ENCODE measurements at places on chromosomes 6 and 20. TPM values are rescaled to one million over a fixed set of nuclear protein-coding genes. Genes with fewer than 3 reads are reported as not detected.
A peak's percentile ranks its signal among the peaks of the same experiment; 100 is the strongest.

Gene CABLES2
- 23.6 TPM for total RNA-seq

Gene SLC22A1
- 2.4 TPM for total RNA-seq

Gene BPIFB4
- total RNA-seq, result not detected

Gene SYNDIG1
- 0.80 TPM for total RNA-seq

Gene TNFRSF6B
- not detected for total RNA-seq

Gene CCM2L
- 0.16 TPM for total RNA-seq

Gene ZMYND8
- total RNA-seq, result 119 TPM

Gene SLC16A10
- 18.0 TPM for total RNA-seq

Gene CFB
- 1.8 TPM for total RNA-seq

Gene ZFAND3
- total RNA-seq, result 81.2 TPM

Gene EFCAB8
- 0.51 TPM for total RNA-seq

Gene BTN1A1
- 0.11 TPM for total RNA-seq

Gene SLC35F1
- total RNA-seq, result 0.64 TPM

Gene PAX1
- total RNA-seq, result not detected

Gene FKBP1C
- total RNA-seq, result 0.97 TPM

DNA sequence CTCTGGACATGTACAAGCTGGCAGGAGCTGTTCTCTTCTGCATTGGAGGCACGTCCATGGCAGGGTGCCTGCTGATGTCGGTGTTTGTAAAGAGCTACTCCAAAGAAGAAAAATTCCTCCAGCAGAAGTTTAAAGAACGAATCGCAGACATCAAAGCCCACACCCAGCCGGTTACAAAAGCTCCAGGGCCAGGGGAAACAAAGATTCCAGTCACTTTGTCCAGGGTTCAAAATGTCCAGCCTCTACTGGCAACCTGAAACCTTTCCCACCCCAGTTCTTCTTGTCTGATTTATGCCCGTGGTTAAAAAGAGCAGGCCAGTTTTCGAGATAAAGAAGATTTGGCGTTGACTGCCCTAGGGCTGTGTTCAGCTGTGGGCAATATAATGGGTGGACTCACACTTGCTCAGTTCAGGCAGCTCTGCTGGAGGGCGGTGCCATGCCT is 19.7 kb downstream of the NRSN1 start:
- no peak for DNase-seq
- peaks cover 31% of the 10 kb centered on the region for H3K4me1 ChIP-seq
- no peak overlapping the region for H3K4me3 ChIP-seq
- no peaks in the 10 kb centered on the region for H3K27me3 ChIP-seq
- H3K27ac ChIP-seq, result no peak overlapping the region

GRCh38 chr20:52817511-52817910 is 154.6 kb upstream of the TSHZ2 start:
- no peaks in the 10 kb centered on the region for H3K4me1 ChIP-seq
- DNase-seq, result no peak
- no peak overlapping the region for H3K27ac ChIP-seq
- peaks cover 29% of the 10 kb centered on the region for H3K27me3 ChIP-seq
- no peaks in the 10 kb centered on the region for H3K36me3 ChIP-seq
- no peak overlapping the region for H3K4me3 ChIP-seq

GRCh38 chr6:94645191-94645590 is 932.1 kb upstream of the MANEA start:
- no peaks in the 10 kb centered on the region for H3K4me1 ChIP-seq
- no peak for DNase-seq
- H3K27me3 ChIP-seq, result no peaks in the 10 kb centered on the region
- no peak overlapping the region for H3K4me3 ChIP-seq
- no peaks in the 10 kb centered on the region for H3K36me3 ChIP-seq

DNA sequence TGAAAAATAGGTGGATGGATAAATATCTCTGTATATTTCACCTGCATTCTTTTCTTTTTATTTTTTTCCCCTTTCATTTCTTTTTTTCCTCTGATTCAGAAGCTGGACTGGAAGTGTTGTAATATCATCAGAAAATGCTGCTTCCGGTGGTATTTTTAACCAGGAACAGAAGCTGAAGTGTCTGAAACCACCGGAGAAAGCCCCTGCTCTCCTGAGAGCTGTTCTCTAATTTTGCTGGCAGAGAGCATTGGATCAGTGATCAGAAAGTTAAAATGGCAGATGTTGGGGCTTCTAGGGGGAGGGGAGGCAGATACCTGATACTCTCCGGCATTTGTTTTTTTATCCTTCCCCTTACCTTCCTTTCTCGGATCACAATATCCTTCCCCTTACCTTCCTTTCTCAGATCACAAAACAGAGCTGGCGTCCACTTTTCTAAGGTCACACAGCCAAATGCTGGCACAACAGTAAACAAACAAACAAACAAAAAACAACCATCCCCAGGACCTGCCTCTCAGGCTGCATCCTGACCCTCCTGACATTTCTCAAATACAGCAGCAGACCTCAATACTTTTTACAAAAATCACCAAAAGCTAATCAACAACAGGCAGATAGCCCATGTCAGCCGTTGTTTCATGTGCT is 143.2 kb upstream of the ZNF217 start:
- no peaks in the 10 kb centered on the region for H3K36me3 ChIP-seq
- DNase-seq, result no peak
- peak overlapping the region; percentile 97 for H3K27ac ChIP-seq
- no peaks in the 10 kb centered on the region for H3K27me3 ChIP-seq

DNA sequence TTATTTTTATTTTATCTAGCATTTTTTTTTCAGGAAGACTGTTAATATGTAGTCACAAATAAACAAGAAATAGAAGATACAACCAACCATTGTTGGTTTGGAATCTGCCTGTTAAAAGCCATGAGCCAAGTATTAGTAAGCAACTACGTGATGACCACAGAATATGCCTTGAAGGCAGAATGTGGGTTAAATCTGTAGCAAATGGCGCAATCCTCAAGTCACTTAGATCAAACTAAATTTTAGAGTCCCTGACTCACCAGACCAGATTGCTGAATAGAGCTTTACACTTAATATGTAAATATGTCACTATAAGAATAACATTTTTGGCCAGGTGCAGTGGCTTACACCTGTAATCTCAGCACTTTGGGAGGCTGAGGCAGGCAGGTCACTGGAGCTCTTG is 800.1 kb upstream of the CITED2 start:
- no peak overlapping the region for H3K4me3 ChIP-seq
- H3K27me3 ChIP-seq, result no peaks in the 10 kb centered on the region
- DNase-seq, result no peak
- H3K27ac ChIP-seq, result no peak overlapping the region
- peaks cover 2% of the 10 kb centered on the region for H3K36me3 ChIP-seq

DNA sequence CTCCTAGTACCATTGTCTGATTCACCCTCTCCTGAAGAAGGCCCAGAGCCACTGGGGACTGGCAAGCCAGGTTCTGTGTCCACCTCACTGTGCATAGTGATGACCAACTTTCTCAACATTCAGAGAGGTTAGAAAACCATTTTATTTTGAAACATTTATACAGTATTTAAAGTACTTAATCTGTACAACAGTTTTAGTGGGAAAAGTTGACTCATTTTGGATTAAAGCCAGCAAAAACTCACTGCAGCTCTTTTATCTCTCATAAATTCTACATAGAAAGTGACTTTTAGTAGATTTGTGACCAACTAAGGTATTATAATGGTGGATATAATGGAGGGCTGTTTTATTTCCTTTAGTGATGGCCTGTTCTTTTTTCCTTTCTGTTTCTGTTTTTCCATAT is 9.7 kb downstream of the TULP4 start:
- H3K27me3 ChIP-seq, result no peaks in the 10 kb centered on the region
- peaks cover 29% of the 10 kb centered on the region for H3K36me3 ChIP-seq
- no peak for DNase-seq
- H3K27ac ChIP-seq, result peak overlapping the region; percentile 79

DNA sequence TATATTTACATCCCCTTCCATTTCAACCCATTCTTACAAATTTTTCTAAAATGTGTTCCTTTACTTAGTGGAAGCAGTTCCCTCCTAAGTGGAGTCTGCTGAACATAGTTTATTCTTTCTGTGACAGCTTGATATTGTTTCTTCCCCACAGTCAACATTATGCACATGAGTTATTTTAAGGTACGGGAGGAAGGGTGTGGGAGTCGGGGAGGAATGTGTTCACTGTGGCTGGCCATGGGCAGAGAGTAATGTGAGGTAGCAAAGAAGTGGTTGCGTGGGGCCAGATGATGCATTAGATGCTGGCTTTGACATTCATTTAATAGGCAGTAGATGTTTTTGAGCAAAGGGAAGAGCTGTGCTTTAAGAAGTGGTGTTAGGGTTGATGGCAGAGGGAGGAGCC is 98.5 kb downstream of the ARMC2 start:
- no peaks in the 10 kb centered on the region for H3K36me3 ChIP-seq
- peaks cover 64% of the 10 kb centered on the region for H3K4me1 ChIP-seq
- H3K27me3 ChIP-seq, result no peaks in the 10 kb centered on the region
- H3K4me3 ChIP-seq, result no peak overlapping the region

- no peaks in the 10 kb centered on the region for H3K4me1 ChIP-seq
- no peak for DNase-seq
- peak overlapping the region; percentile 35 for H3K27ac ChIP-seq
- H3K4me3 ChIP-seq, result no peak overlapping the region
Measured at GRCh38 chr6:110125361-110125760, 54.1 kb downstream of the WASF1 start.

DNA sequence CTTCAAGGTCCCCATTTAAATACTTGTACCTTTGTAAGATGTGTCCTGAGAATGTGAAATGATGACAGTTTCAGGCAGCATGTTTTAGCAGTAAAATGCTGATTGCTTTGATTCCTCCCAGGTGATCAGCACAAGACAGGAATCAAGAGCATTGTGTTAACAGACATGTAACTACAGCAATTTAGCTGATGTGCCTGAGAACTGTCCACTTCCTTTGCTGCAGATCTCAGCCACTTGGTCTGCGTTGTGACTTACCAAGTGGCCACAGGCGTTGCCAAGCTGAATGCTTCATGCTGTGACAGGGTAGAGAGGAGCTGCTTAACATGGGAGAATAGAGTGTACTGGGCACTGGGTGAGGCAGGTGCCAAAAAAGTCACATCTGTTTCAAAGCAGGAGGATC is 767.0 kb upstream of the POU3F2 start:
- no peak for DNase-seq
- no peaks in the 10 kb centered on the region for H3K4me1 ChIP-seq
- no peak overlapping the region for H3K27ac ChIP-seq
- no peak overlapping the region for H3K4me3 ChIP-seq
- H3K27me3 ChIP-seq, result peaks cover 5% of the 10 kb centered on the region

DNA sequence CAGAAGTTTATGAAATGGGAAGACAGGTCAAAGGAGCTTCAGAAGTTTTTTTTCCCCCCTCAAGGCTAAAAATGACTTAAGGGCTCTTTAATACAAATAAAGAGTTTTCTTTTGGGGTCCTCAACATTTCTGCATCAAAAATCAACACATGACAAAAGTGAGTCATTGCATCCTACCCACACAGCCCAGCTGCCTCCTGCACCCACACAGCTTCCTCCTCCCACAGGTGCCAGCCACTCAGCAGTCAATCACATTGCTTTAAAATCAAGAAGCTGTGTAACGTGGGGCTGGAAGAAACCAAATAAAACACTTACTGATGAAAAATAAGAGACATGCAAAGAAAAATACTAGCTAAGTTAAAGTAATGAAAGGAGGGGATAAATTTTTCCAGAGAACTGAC is 68.5 kb downstream of the MAP3K5 start:
- no peak overlapping the region for H3K4me3 ChIP-seq
- no peak overlapping the region for H3K27ac ChIP-seq
- no peaks in the 10 kb centered on the region for H3K4me1 ChIP-seq
- peaks cover 3% of the 10 kb centered on the region for H3K36me3 ChIP-seq

DNA sequence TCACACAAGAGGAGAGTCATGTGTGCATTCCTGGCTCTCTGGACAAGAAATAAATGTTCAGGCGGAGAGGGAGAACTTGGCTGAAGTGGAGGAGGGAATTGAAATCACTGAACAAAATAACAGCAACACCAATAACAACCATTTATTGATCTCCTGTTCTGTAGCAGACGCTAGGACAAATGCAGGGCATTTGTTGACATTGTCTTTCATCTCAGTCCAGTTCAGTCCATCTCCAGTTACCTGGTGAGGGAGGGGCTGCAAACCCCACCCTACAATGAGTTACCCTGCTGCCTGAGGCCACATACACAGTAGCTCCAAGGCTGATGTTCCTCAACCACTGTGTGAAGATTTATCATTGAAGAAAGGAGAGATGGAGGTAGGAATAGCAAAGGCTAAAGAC is 27.3 kb downstream of the UNC5CL start:
- H3K27me3 ChIP-seq, result peaks cover 3% of the 10 kb centered on the region
- peaks cover 5% of the 10 kb centered on the region for H3K4me1 ChIP-seq
- DNase-seq, result no peak
- no peak overlapping the region for H3K4me3 ChIP-seq
- no peak overlapping the region for H3K27ac ChIP-seq
- peaks cover 10% of the 10 kb centered on the region for H3K36me3 ChIP-seq

Data from mesothelial cell of epicardium (in vitro differentiated cells).